Midbrain (tissue), 1 donor: ENCODE measurements at places on chromosomes 16 and 17.

DNA sequence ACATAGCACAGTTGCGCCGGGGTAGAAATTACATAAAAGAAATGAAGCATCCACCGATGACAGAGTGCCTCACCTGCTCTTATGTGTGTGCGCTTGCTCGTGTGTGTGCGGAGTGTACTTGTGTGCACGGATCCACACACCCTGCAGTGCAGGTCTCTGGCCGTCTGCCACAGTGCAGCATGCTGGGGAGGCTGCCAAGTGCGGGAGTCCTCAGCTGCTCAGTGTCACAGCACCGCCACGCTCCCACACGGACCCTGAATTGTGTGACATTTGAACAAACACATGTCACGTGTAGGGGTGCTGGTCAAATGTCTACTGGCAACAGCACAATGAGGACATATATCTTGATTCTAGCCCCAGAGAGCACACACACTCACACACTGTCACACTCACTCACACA, 243.0 kb upstream of the MYOCD start:
- DNase-seq: no peak

DNA sequence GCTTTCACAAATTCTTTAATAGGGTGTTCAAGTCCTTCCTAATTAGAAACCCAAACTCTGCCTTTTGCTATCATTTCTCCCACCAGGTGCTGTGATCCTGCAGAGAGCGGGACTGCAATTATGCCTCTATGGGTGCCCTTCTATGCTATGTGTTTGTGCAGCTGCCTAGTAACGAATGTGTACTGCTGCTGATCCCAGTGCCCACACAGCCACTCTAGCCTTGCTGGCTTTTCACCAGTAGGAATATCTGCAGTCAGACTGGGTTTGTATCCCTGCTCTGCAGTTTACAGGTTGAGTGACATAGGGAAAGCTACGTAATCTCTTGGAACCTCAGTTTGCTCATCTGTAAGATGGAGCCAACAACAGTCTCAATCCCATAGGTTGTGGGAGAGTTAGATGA, 179.6 kb upstream of the IRX3 start:
- DNase-seq: no peak

- DNase-seq: no peak
Observed at GRCh38 chr17:48636177-48637018, 10.2 kb upstream of the HOXB9 start.

DNA sequence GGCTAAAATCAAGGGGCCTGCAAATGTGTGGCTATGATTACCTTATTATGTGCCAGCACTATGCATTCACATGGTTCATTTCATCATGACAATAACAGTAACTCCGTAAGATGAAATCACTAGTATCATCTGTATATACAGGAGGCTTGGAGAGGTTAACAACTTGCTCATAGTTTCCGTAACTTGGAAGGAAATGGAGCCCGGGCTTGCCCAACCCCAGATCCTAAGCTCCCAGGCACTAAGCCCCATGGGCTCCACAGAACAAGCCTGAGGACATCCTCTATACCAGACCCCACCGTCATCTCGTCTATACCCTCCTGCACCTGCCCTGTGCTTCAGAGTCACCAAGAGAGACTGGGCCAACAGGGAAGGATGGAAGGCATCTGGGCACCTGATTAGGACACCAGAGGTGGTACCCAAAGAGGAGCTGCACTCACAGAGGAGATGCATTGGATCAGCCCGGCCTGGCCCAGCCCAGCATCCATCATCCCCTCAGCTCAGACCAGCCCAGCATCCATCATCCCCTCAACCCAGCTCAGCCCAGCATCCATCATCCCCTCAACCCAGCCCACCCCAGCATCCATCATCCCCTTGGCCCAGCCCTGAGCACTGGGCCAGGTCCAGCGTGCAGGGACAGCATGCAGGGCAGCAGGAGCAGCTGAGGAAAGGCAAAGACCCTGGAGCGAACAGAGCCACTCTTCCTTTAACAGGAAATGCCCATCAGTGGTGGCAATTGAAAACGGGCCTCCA, 28.5 kb downstream of the NSMCE1 start:
- no peak for DNase-seq

- no peak for DNase-seq
Observed at GRCh38 chr16:85049706-85050305, 22.2 kb downstream of the KIAA0513 start.

GRCh38 chr17:80594431-80595269, 50.0 kb downstream of the RPTOR start:
- DNase-seq: no peak
